Stimulated activated CD4-positive, alpha-beta T cell treated with anti-CD3 and anti-CD28 coated beads, Interleukin-1b, Interleukin-23, amount 100 ng/mL, for 1 hour (primary cell): ENCODE measurements at places on chromosomes 1 and 21.

- DNase-seq, result no peak
Measured at GRCh38 chr21:34989337-34990151, 59.6 kb downstream of the RUNX1 start.

DNA sequence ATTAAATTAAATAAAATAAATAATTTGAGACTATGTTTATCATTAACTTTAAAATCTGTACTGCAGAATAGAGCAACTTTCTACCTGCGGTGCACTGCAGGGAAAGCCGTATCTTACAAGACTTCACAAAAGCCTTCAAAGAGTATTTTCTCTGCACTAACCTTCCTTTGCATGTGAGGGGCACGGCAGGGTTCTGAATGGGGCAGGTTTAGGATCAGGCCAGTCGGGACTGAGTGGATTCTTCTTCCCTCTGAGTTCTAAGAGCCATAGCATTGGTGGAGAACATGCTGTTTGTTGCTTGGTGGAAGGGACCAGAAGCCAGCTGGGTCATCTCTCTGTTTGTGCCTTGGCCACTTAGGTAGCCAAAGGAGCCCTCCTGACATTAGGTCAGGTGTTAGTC is 55.2 kb upstream of the LGALS8 start:
- DNase-seq, result no peak

- DNase-seq, result no peak
Measured at GRCh38 chr21:35548904-35549615, 500.0 kb upstream of the RUNX1 start.

GRCh38 chr1:151513626-151514121 is 2.5 kb downstream of the CGN start:
- DNase-seq, result no peak

- DNase-seq, result no peak
Measured at GRCh38 chr1:108556499-108556898, 3.4 kb upstream of the EEIG2 start.
